ENCODE measurements at places on chromosomes 5 and 9. TPM values are rescaled to one million over a fixed set of nuclear protein-coding genes. Genes with fewer than 3 reads are reported as not detected.

The EIF4E1B gene
- not detected for total RNA-seq

The SELENOP gene
- total RNA-seq, result 0.61 TPM

The PCDHA5 gene
- total RNA-seq, result 0.88 TPM

The ADRA1B gene
- 19.1 TPM for total RNA-seq
